ENCODE measurements at places on chromosomes 4 and X.

GRCh38 chrX:24480400-24480865 is 15.3 kb downstream of the PDK3 start:
- DNase-seq: no peak

GRCh38 chr4:166493924-166494345 is 620.9 kb downstream of the TLL1 start:
- peak; percentile 17 for DNase-seq

DNA sequence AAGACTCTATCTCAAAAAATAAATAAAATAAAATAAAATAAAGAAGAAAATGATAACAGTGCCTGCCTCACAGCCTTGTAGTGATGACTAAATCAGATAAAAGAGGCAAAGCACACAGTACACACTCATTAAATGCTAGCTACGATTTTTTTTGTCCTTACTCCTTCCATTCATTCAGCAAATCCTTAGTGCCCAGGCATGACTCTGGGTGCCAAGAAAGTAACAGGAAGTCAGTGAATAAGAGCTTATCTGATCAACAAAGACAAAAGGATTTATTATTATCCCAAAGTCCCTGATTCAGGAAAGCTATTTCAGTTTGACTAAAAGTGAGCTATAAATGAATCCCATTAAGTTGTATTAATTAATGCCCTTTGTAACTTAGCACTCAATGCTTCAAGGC is 92.7 kb downstream of the SH3KBP1 start:
- no peak for DNase-seq

- DNase-seq: no peak
Observed at GRCh38 chr4:6463311-6464289, 8.8 kb downstream of the PPP2R2C start.

DNA sequence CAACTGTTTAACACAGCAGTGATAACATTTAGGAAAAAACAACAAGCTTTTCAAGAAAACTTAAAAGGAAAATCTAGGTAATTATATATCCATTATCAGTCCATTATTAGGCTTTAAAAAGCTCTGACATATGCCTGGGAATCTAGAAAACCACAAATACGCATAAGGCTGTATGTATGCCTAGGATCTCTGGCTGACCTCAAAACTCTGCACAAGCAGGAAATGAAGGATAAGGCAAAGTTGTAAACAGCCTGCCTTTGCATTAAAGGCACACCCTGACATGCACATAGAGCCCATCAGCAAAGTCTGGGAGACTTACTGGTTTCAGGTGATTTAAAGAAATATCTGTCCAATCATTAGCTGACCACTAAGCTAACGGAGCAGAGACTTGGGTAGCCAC is 14.0 kb downstream of the TIMP1 start:
- no peak for DNase-seq

DNA sequence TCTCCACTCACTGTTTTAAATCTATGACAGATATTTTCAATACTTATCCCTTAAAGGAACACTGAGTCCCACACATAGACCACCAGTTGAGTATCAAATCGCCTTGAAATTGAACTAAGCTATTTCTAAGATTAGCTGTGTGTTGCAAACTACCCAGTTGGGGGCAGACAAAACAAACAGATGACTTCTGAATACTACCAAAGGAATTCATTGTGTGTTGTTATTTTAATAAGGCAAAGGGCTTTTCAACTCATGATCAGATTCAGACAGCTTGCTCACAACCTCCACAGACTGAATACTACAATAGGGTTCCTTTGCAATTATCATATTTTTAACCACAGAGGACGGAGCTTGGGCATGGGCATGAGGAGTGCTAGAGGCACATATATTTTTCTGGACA is 283.0 kb upstream of the GPC4 start:
- no peak for DNase-seq

DNA sequence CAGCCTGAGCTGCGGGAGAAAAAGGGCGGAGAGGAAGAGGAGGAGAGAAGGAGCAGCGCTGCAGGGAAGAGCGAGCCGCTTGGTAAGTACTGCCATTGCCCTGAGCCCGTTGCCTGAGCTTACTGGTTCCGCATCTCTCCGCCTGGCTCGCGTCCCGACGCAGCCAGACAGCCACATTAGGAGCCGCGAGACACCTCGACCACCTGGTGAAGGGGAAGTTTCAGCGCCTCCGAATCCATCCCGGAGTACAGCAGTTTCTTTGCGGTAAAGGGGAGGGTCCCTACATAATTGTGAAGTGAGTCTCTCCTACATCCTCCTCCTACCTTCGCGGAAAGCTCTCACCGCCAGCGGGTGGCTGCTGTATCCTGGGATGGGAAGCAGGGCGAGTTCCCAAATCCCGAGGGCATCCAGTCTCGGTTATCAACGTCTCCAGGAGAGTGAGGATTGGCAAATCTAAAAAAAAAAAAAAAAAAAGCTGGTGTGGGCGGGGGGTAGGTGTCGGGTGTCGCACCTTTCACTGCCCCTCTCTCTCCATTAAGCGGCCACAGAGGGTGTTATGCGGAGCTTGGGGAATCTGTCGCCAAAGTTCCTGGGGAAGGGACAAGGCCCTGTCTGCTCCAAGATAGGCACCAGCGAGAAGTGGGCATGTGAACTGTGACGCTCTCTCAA is 7.9 kb downstream of the TBX22 start:
- no peak for DNase-seq

GRCh38 chrX:107470971-107471370 is 21.5 kb downstream of the FRMPD3 start:
- no peak for DNase-seq

GRCh38 chr4:27245216-27245615 is 384.6 kb downstream of the STIM2 start:
- DNase-seq: no peak

DNA sequence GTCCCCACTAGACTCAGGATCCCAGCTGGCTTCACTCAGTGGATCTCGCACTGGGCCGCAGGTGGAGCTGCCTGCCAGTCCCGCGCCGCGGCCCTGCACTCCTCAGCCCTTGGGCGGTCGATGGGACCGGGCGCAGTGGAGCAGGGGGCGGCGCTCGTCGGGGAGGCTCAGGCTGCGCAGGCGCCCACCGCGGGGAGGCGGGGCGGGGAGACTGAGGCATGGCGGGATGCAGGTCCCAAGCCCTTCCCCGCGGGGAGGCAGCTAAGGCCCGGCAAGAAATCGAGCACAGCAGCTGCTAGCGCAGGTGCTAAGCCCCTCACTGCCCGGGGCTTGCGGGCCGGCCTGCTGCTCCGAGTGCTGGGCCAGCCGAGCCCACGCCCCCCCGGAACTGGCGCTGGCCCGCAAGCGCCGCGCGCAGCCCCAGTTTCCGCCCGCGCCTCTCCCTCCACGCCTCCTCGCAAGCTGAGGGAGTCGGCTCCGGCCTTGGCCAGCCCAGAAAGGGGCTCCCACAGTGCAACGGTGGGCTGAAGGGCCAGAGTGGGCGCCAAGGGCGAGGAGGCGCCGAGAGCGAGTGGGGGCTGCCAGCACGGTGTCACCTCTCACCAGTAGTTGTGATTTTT is 1038.0 kb downstream of the PCDH19 start:
- DNase-seq: no peak

GRCh38 chr4:87982036-87982435 is 6.5 kb downstream of the SPP1 start:
- DNase-seq: no peak

- DNase-seq: peak; percentile 27
Observed at GRCh38 chr4:24793219-24794005, 2.0 kb upstream of the SOD3 start.

- peak; percentile 61 for DNase-seq
Observed at GRCh38 chrX:69538321-69538876, 34.3 kb downstream of the NALF2 start.

- no peak for DNase-seq
Observed at GRCh38 chr4:88953400-88953799, 103.6 kb downstream of the FAM13A start.

DNA sequence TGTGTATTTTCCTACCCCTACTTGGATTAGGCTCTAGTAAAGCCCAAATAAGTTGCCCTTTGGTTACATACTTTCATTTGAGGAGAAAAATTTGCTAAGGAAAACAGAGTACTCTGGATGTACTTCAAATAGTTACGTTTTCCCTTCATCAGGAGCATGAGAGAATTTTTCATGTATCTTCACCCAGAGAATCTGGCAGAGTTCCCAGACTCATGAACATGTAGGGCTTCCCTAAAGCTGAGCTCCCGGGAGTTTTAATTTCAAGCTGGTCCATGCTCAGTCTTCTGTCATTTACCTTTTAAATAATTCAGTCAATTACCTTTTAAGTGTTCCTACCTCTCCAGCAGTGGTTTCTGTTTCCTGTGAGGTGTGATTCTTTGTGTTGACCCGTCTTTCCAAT is 367.5 kb upstream of the GRID2 start:
- no peak for DNase-seq

DNA sequence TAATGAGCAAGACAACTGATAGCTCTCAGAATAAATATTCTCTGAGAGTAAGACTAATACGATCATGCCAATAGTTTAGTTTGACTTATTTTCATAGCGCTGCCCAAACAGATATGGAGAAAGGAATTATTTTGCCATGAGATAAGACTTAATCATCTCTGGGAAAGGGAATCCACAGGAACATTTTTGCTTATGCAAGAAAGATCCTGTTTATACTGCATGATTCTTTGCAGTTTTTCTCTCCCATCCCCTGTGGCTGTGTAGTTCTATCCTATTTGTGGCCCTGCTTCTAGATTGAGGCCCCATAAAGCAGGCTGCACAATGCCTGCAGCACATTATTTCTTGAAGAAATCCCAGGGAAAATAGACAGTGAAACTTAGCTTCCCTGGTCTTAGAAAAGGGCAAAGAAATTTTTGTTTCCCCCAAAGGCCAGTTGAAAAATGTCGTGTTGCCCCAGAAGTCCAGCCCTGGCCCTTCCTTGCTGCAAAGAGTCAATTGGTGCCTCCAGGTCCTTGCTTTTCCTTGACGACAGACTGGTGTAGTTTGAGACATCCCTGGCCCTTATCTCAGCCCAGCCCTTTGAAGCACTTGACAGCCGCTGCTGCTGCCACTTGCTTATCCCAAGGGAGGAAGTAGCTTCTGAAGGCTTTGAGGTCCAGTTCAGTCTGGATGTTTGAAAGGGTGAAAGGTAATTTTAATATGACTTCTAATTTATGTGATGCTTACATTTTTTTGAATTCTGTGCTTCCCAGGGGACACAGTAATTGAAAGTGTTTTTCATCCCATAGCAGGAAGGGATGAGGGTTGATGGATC is 45.0 kb upstream of the SH3RF1 start:
- no peak for DNase-seq

DNA sequence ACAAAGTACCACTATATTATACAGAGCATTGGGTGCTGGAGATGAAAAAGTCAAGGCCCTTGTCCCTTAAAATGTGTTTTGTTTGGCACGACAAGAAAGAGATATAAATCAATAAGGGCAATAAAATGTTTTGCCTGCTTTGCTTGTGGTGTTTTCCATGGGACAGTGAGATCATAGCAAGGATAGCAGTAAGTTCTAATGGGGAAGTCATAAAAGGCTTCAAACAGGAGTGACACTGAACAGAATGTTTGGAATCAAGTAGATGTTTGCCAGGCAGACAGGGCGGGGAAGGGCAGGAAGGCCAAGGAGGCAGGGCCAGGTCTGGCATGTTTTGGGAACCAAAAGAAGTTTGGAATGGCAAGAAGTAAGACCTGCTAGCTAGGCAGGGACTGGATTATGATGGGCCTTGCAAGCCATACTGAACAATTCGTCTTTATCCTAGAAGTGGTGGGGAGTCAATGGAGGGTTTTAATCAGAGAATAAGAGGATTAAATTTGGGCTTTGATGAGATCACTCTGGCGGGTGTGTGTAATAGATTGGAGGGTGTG is 16.4 kb downstream of the FGF2 start:
- DNase-seq: no peak

- no peak for DNase-seq
Observed at GRCh38 chr4:74423104-74423503, 21.8 kb upstream of the AREG start.

DNA sequence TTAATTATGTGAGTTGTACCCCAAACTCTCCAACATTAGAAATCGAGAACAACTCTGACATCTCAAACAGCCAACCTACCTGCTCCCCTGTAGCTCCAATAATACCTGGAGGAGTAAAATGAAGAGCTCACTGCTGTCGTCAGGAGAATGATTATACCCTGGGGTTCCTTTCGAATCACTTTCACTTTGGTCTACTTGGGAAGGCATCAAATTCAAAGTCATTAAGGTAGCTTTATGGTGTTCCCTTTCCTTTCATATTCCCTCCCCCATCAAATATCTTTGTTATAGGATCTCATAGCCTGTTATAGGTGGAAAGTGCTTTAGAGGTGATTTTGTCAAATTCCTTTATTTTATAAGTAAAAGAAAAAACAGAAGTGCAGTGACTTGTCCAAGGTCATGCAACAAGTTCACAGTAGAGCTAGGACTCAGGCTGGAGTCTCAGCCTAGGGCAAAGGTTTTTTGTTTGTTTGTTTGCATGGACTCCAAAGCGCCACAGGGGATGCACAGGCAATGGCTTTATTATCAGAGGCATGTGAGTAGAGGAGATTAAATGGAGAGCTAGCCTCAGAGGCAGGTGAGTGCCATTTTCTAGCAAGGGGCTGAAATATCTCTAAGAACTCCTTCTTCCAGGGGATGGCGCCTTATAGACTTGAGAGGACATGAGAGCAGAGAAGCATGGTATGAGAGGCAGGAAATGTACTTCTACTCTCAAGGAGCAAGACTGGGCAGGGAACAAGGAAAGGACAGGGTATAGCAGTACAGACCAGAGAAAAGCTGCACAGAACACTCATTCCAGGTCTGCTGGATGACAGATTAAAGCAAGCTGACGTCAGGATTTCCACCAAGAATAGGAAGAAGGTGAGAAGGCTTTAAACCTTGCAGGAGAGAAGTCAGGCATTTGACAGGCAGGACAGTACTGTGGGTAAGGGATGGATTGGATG is 262.1 kb upstream of the GPC4 start:
- no peak for DNase-seq

- DNase-seq: no peak
Observed at GRCh38 chr4:5292101-5292500, 240.8 kb downstream of the STK32B start.

- no peak for DNase-seq
Observed at GRCh38 chr4:85482010-85482738, 7.2 kb downstream of the ARHGAP24 start.

DNA sequence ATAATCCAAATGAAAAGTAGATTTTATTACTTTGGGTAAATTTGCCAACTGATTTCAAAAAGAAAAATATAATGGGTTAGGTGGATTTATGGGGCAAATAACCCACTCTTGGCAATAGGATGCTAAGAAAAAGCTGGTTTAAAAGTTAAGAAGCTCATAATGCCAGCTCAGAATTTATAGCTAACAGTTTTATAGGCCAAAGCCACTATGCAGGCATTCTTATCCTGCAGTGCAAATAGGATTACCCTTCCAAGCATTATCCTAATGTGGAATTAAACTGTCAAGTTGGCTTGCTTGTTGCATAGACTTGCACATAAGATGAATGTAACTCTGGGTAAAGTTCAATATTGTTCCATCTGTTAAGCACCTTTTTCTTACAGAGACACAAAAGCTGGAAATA is 703.0 kb downstream of the PCDH18 start:
- no peak for DNase-seq

DNA sequence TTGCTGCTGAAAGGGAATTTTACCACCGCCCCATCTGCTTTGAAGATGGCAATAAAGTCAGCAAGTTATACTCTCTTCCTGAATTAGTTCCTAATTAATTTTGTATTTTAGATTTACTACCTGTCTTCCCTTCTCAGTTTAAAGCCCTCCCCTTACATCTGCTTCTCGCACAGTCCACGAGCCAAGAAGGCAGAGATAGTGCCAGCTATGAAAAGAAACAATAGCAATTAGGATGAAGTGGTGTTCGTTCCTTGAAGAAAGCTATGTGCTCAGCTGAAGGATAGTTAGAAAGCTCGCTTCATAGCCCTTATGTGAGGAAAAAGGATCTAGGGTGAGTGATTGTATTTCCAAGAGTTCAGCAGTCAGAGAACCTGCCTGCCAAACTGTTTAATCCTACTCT is 1678.8 kb upstream of the TENM3 start:
- DNase-seq: no peak

Measured in A549 (cell line).